ENCODE measurements at places on chromosomes 3 and 15. TPM values are rescaled to one million over a fixed set of nuclear protein-coding genes. Genes with fewer than 3 reads are reported as not detected.

- no peaks in the 10 kb centered on the region for H3K36me3 ChIP-seq
- H3K4me1 ChIP-seq: no peaks in the 10 kb centered on the region
- no peak overlapping the region for H3K4me3 ChIP-seq
- no peak overlapping the region for H3K27ac ChIP-seq
- no peaks in the 10 kb centered on the region for H3K27me3 ChIP-seq
- DNase-seq: no peak
Measured at GRCh38 chr15:54017251-54017650, 39.0 kb downstream of the UNC13C start.

- no peaks in the 10 kb centered on the region for H3K27me3 ChIP-seq
- no peaks in the 10 kb centered on the region for H3K4me1 ChIP-seq
- no peak overlapping the region for H3K4me3 ChIP-seq
Measured at GRCh38 chr15:93980261-93980911, 251.0 kb upstream of the MCTP2 start.

NECTIN3 gene
- 3.2 TPM for total RNA-seq

DNA sequence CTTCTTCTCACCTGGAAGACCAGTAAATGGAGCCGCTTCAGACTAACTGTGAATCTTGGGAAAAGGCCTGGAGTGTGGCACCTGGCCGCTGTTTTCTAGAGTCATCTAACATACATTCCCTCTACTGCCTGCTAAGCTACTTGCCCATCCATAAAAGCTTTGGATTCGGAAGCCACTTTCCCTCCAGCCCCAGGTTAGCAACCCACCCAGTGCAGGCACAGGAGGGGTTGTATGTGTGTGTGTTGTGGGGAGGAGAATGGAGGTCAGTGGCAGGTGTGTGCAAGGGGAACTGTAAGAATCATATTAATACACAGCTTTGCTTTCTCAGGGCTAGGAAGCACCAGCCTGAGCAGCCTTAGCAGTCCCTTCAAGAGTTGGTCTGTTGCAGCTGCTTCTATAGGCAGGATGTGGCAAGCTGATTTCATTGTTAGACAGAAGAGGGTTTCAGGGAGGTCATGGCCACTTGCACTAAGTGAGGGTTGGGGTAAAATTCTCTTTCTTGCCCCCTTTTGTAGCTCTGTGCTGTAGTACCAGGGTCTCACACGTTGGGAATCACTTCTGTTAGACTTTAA, 8.9 kb downstream of the NSUN3 start:
- no peaks in the 10 kb centered on the region for H3K27me3 ChIP-seq
- H3K27ac ChIP-seq: no peak overlapping the region
- no peaks in the 10 kb centered on the region for H3K36me3 ChIP-seq
- peaks cover 5% of the 10 kb centered on the region for H3K4me1 ChIP-seq
- DNase-seq: no peak
- H3K4me3 ChIP-seq: no peak overlapping the region

GRCh38 chr3:176953106-176954060, 243.9 kb downstream of the TBL1XR1 start:
- DNase-seq: no peak
- no peak overlapping the region for H3K27ac ChIP-seq
- no peaks in the 10 kb centered on the region for H3K27me3 ChIP-seq
- no peaks in the 10 kb centered on the region for H3K4me1 ChIP-seq

DNA sequence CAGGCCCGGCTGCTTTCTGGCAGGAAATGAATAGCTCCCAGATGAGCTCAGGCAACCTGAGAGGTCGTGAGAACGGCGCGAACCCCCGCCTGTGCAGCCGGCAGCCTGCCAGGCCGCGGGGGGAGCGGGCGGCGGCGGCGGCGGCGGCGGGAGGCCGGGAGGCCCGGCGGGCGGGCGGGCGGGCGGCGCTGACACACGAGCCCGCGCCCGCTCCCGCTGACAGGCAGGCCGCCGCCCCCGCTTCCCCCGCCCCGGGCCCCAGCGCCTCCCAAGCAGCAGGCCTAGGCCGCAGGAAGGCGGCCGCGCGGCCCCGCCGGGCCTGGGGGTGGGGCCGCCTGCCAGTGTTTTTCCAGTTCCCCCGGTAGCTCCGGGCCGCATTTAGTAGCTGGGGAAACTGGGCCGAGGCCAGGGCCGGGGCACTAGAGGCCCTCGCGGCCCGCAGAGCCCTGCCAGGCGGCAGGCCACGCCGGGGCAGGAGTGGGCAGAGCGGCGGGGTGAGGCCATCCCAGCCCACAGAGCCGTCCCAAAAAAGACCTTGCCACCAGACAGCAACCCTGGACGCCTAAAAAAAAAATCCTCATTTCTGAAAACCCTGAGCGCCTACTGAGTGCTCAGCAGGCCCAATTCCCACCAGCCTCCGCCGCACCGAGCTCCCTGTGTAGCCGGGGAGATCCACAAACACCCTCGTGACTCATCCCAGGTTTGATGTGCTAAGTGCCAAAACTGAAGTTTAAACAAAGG, 5.6 kb downstream of the HES1 start:
- no peaks in the 10 kb centered on the region for H3K27me3 ChIP-seq
- H3K4me3 ChIP-seq: peak overlapping the region; percentile 40
- H3K4me1 ChIP-seq: peaks cover 21% of the 10 kb centered on the region
- DNase-seq: peak; percentile 39

GRCh38 chr3:171772427-171773056, 37.7 kb downstream of the PLD1 start:
- DNase-seq: peak; percentile 26
- no peak overlapping the region for H3K27ac ChIP-seq
- no peak overlapping the region for H3K4me3 ChIP-seq
- no peaks in the 10 kb centered on the region for H3K36me3 ChIP-seq
- H3K27me3 ChIP-seq: no peaks in the 10 kb centered on the region

DNA sequence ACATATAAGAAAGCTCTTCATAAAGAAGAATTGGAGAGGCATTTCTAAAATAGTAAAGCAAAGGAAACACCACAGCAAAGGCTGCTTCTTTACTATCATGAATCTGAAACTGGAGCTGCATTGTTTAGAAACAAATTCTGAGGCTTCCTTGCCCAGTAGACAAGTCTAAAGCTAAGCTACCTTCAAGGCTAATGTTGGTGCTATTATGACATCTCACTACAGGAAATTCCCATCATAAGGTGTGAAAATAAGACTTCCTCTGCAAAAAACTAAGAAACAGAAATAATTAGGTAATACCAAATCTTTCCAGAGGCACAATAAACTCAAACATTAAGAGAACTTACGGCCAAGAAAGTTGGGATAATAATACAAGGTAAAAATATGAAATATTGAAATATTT, 89.9 kb upstream of the P3H2 start:
- H3K27me3 ChIP-seq: no peaks in the 10 kb centered on the region
- no peak for DNase-seq
- no peak overlapping the region for H3K27ac ChIP-seq
- no peaks in the 10 kb centered on the region for H3K4me1 ChIP-seq
- H3K36me3 ChIP-seq: no peaks in the 10 kb centered on the region
- no peak overlapping the region for H3K4me3 ChIP-seq

DNA sequence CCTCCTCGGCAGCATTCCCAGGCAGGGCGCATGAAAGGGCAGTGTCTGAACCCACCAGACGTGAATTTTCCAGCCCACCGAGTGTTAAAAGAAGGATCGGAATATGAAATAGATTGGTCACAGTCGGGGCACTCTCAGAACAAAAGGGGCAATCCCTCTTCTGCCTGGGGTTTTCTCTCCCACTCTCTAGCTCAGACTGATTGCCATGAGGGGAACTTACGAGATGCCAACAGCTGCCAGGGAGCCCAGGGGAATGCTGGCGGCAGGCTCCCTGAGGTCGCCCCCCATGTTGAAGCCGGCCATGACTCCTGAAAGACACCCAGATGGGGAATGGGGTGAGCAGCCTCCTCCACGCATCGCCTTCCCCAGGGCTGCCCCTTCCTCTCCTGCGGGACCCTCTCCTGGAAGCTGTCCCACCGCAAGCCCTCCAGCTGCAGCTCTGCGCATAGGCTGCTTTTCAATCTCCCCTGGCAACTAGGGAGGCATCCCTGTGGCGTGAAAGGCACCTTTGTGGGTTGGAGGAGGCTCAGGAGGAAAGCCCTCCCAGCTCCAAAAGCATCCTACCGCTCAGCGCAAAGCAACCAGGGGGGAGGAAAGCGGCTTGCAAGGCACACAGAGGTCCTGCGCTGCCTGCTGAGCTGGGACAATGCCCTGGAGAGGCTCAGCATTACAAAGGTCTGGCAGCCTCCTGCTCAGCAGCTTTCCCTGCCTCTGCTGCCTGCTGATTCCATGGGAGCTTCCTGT, 64.8 kb upstream of the HEG1 start:
- H3K4me3 ChIP-seq: no peak overlapping the region
- H3K36me3 ChIP-seq: no peaks in the 10 kb centered on the region
- peaks cover 44% of the 10 kb centered on the region for H3K4me1 ChIP-seq
- DNase-seq: no peak
- no peak overlapping the region for H3K27ac ChIP-seq

- DNase-seq: no peak
- no peak overlapping the region for H3K27ac ChIP-seq
- H3K27me3 ChIP-seq: no peaks in the 10 kb centered on the region
- no peaks in the 10 kb centered on the region for H3K4me1 ChIP-seq
Measured at GRCh38 chr3:69439643-69440270, 53.9 kb upstream of the FRMD4B start.

STAC gene
- not detected for total RNA-seq

DNA sequence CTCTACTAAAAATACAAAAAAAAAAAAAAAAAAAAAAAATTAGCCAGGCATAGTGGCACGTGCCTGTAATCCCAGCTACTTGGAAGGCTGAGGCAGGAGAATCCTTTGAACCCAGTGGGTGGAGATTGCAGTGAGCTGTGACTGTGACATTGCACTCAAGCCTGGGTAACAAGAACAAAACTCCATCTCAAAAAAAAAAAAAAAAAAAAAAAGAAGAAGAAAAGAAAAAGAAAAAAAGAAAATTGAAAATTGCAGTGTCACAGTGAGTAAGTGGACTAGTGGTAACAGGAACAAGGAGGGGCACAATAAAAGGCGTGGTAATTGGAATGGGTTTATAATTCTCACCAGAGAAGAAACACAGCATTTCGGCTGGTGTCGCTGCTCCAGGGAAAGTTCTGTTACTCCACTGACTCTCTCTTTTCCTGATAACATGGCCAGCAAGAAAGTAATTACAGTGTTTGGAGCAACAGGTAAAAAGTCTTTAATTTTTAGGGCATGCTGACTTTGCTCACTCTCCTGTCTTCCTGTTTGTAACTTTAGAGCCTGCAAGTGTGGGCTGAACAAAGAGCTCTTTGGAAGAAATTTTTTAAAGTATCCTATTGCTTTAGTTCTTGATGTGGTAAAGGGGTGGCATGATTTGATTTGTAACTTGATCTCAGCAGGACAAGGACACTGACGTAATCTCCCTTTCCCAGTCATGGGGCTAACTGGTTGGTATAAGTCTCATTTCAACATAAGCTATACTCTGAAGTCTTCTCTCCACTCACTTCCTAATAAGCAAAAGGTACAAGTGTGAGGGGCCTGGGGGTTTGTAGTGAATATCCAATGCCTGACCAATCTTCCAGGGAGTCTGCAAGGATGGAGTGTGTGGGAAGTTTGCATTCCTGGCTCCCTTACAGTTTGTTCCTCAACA, 22.1 kb upstream of the TRA2B start:
- no peaks in the 10 kb centered on the region for H3K4me1 ChIP-seq
- no peak for DNase-seq
- H3K4me3 ChIP-seq: no peak overlapping the region
- H3K36me3 ChIP-seq: no peaks in the 10 kb centered on the region
- no peak overlapping the region for H3K27ac ChIP-seq

- no peaks in the 10 kb centered on the region for H3K4me1 ChIP-seq
- DNase-seq: no peak
- no peak overlapping the region for H3K27ac ChIP-seq
- no peaks in the 10 kb centered on the region for H3K36me3 ChIP-seq
- no peaks in the 10 kb centered on the region for H3K27me3 ChIP-seq
Measured at GRCh38 chr3:139304383-139304782, 39.4 kb upstream of the MRPS22 start.

DNA sequence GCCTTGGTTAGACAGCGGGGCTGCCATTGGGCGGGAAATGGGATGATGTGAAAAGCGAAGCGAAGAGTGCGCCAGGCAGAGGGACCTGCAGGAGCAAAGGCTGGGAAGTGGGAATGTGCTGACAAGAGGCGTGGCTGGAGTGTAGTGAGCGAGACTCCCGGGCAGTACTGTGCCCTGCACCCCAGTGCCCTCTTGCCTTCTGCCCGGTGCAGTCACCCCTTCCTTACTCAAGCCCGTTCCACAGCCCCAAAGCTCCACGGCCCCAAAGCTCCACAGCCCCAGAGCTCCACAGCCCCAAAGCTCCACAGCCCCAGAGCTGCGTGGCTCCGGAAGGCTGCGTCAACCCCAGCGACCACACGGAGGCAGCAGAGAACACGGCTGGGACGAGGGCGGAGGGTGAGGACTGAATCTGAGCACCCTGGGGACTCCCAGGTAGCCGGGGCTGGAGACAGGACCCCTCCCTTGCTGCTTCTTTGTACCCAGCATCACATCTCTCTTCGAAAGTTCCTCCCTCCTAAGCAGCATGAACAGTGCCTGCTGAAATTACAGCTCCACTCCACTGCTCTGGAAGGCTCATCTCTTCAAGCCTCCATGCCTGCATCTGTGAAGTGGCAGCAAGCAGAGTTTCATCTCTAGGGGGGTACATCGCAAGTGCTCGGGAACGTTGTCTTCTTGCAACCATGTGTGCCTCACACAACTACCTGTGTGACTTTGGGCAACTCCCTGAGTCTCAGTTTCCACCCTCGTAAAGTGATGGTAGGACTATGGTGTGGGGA, 108.9 kb downstream of the FBLN2 start:
- H3K4me1 ChIP-seq: peaks cover 19% of the 10 kb centered on the region
- no peak overlapping the region for H3K27ac ChIP-seq
- H3K27me3 ChIP-seq: no peaks in the 10 kb centered on the region
- no peak overlapping the region for H3K4me3 ChIP-seq
- no peaks in the 10 kb centered on the region for H3K36me3 ChIP-seq

DNA sequence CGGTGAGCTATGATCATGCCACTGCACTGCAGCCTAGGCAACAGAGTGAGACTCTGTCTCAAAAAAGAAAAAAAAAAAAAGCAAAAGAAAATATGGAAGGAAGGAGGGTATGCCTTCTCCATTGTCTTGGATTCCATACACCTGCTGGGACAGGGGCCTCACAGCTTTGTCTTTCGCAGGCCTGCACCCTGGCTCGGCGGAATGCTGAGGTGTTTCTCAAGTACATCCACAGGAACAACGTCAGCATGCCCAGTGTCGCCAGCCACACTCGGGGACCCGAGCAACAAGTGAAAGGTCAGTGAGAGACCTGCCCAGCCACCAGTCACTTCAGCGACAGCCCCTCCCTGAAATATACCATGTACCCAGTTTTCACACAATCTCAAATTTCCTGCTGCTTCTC, 288.5 kb upstream of the UMPS start:
- H3K4me1 ChIP-seq: no peaks in the 10 kb centered on the region
- H3K36me3 ChIP-seq: no peaks in the 10 kb centered on the region
- H3K27ac ChIP-seq: no peak overlapping the region
- H3K27me3 ChIP-seq: no peaks in the 10 kb centered on the region
- no peak overlapping the region for H3K4me3 ChIP-seq
